GM20000 (cell line): ENCODE measurements at places on chromosomes 1 and 21.

GRCh38 chr1:115781343-115781742 is 12.8 kb upstream of the CASQ2 start:
- DNase-seq = no peak

DNA sequence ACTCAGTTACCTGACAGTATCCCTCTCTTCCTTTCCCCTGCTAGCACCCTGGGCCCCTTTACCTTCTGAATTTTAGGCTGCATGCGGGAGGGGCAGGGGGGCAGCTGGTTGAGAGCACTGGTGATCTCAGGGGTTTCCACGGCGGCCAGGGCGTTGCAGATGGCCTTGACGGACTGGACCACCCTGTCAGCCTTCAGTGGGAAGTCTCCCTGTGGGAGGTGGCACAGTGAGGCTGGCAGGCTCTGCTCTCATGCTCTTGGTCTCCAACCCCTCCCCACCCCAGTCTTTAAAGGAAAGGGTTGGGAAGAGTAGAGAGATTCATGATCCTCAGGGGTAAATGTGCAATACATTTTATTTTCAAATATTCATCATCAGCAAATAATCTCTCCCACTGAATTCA is 36.9 kb downstream of the PIK3C2B start:
- DNase-seq = no peak

DNA sequence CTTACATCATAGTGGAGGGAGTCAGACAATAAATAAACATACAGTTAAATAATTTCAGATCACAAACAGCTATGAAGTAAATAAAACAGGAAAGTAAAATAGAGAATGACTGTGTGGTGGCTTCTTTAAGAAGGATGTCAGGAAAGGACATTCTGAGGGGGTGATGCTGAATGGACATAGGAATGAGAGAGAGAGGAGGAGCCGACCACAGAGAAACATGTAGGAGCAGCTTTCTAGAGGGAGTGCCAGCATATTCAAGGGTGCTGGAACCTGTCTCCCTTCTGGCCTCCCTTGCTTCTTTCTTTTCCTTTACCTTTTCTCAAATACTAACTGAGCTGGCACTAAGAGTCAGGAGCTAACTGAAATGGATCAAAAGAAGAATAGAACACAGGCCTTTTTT is 20.5 kb upstream of the BCL10 start:
- no peak for DNase-seq

- no peak for DNase-seq
Measured at GRCh38 chr1:16029288-16029687, 7.5 kb downstream of the CLCNKA start.
